ENCODE measurements at places on chromosomes 6 and 20.

DNA sequence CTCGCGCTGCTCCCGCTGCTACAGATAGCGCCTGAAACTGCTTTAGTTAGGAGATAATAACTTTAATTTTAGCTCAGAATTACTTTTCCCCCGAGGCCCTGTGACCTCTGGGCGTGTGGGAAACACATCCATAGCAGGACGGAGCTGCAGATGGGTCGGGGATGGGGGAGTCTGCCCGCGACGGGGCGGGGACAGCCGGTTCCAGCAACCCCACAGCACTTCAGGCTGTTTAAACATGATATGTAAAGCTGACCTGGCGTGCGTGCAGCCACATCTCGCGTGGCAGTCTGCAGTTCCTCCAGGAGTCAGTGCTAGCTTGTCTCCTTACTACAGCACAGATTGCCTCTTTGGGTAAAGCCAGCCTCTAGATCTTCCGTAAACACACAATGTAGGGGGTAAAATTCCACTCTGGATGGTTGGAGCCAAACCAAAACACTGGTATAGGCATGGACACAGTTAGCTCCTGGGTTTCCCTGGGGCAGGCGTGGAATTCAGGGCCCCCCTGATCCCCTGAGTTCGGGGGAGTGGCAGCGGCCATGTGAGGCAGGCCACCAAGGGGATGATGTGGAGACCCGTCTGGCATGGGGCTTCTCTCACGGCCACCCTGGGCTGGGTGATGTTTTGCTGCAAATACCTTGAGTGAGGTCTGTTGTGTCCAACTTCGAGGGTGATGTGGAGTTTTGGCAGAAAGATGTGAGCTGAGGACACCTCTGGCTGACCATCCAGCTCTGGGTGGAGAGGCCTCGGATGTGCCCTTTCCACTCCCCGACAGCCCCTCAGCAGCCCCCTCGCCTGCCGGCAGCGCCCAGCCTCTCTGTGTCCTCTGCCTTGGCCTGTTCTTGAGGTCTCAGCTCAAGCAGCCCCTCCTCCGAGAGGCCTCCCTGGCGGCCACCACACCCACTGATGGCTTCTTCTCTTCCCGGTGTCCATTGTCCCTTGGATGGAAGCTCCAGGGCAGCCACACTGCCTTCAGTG is 214.5 kb downstream of the TAF4 start:
- no peak for DNase-seq

GRCh38 chr20:60465993-60466686 is 507.9 kb downstream of the CDH26 start:
- no peak for DNase-seq

- DNase-seq = no peak
Measured at GRCh38 chr6:109457562-109457996, 2.0 kb upstream of the MICAL1 start.

- no peak for DNase-seq
Measured at GRCh38 chr6:25320459-25320858, 41.3 kb downstream of the CARMIL1 start.

DNA sequence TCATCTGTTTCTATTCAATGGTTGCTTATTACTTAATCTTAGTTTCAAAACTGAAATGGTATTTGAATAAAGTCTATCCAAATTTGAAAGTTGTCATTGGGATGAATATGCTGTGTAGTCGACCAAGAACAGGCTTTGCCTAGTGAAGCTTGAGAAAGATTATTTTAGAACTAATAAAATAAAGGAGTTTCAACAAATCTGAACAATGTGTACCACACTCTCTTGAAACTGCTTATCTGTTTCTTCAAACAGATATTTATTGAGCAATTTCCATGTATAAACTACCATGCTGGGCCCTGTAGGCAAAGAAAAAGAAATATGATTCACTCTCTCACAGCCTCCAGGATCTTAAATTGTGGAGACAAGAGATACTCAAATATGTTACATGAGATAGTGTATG is 174.4 kb downstream of the OGFRL1 start:
- DNase-seq = no peak

GRCh38 chr6:154605178-154605881 is 94.8 kb upstream of the CNKSR3 start:
- DNase-seq = no peak

DNA sequence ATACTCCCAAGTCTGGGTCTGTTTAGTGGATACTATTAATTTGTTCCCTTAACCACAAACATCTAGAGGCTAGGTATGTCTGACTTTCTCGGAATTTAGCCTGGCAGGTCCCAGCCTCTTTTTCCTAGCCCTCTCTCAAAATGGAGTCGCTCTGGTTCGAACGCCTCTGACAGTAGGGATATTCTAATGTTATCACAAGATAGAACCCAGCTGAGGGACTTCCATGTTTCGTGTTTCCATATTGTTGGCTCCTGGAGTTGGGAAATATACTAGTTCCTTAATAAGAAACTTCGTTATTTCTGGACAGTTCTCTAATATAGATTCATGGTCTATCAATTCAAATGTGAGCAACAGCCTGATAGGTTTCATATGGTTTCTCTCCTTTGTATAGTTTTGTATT is 16.4 kb downstream of the CYB5R4 start:
- no peak for DNase-seq

- DNase-seq = no peak
Measured at GRCh38 chr6:55875400-55875799, at the start of gene BMP5. TSS of gene BMP5 (minus strand) at chr6:55875590. CDS start at chr6:55874865, 725 bp downstream.

- no peak for DNase-seq
Measured at GRCh38 chr6:26329763-26330511, 35.1 kb upstream of the BTN3A2 start.

- DNase-seq = no peak
Measured at GRCh38 chr6:158402184-158402583, 89.9 kb downstream of the TULP4 start.

- no peak for DNase-seq
Measured at GRCh38 chr6:169424149-169424804, 170.6 kb upstream of the THBS2 start.

- DNase-seq = no peak
Measured at GRCh38 chr6:40256831-40257230, 322.6 kb upstream of the MOCS1 start.

DNA sequence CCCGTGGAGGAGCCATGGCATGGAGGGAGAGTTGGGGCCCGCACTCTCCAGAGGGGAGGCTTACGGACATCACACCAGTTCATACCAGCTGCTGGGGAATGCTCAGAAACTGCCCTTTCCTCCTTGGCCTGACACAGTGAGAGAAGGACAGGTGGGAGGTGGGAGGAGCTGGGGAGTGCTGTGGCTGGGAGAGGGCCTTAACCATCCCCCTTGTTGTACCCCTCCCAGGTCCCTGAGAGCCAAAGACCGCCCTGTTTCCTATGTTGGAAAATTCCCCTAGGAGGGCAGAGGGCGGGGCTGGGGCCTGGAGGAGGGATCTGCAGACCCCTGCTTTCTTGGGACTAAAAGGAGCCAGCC is 24.1 kb downstream of the FOXP4 start:
- DNase-seq = no peak

- DNase-seq = no peak
Measured at GRCh38 chr6:42155293-42155692, 12.9 kb upstream of the C6orf132 start.

Measured in posterior cingulate gyrus (tissue), 11 donors.